CD4-positive, alpha-beta memory T cell (primary cell): ENCODE measurements at places on chromosomes 12 and 14. TPM values are rescaled to one million over a fixed set of nuclear protein-coding genes. Genes with fewer than 3 reads are reported as not detected.

DNA sequence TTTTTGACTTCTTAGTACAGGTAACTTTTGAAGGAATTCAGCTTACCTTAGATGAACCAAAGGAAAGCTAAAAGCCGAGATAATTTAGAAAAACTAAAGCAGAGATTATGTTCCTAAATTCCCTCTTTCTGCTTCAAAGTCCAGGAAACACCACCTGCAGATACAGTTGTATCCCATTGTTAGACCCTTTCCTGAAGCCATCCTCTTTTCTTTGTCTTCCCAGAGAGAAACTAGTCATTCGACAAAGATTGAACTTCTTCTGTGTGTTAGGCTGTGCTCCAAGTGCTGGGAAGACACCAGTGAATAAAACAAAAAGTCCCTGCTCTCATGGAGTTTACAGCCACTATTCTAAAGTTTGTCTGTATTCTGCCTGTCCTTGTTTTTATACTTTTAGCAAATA lies 29.3 kb downstream of the PPM1A start:
- no peak for DNase-seq
- H3K4me1 ChIP-seq, result peaks cover 15% of the 10 kb centered on the region
- H3K4me3 ChIP-seq, result no peak overlapping the region
- peaks cover 11% of the 10 kb centered on the region for H3K36me3 ChIP-seq
- no peak overlapping the region for H3K27ac ChIP-seq

TMEM52B gene
- total RNA-seq, result not detected

DNA sequence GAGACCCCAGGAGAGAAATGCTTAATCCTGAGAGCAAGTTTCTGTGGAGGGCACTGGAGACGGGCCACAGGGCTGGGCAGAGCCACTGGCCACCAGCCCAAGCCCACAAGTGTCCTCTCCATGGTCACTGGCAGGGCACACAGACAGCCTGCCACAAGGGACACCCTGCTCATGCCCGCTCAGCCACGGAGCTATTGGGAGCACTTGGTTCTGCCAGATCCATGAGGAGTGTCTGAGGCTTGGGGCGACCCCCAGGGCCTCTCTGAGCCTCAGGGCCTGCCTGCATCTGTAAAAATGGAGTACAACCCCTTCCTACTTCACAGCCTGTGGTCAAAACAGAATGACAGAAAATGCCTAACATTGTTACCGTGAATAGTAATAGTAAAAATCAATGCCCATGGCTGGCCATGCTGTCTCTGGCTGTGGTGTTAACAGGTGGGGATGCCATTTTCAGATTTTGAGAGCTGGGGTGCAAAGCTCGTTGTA lies 3.2 kb downstream of the PGF start:
- DNase-seq, result no peak
- H3K4me1 ChIP-seq, result peaks cover 6% of the 10 kb centered on the region
- no peaks in the 10 kb centered on the region for H3K27me3 ChIP-seq
- H3K4me3 ChIP-seq, result no peak overlapping the region
- no peaks in the 10 kb centered on the region for H3K36me3 ChIP-seq

- H3K27me3 ChIP-seq, result no peaks in the 10 kb centered on the region
- H3K27ac ChIP-seq, result no peak overlapping the region
- H3K4me3 ChIP-seq, result no peak overlapping the region
- no peaks in the 10 kb centered on the region for H3K36me3 ChIP-seq
- DNase-seq, result no peak
Measured at GRCh38 chr12:83919081-83919480, 993.5 kb downstream of the SLC6A15 start.

ATP5MC2 gene
- 246 TPM for total RNA-seq

- no peak for DNase-seq
- H3K36me3 ChIP-seq, result no peaks in the 10 kb centered on the region
Measured at GRCh38 chr14:66330916-66331315, 155.3 kb upstream of the CCDC196 start.

TOMM20L gene
- not detected for total RNA-seq

- no peak overlapping the region for H3K27ac ChIP-seq
- DNase-seq, result no peak
- no peaks in the 10 kb centered on the region for H3K27me3 ChIP-seq
- H3K36me3 ChIP-seq, result no peaks in the 10 kb centered on the region
Measured at GRCh38 chr14:85576218-85576617, 46.3 kb downstream of the FLRT2 start.

GRCh38 chr12:128843538-128843937 lies 9.7 kb upstream of the GLT1D1 start:
- H3K36me3 ChIP-seq, result no peaks in the 10 kb centered on the region
- no peak overlapping the region for H3K27ac ChIP-seq
- no peaks in the 10 kb centered on the region for H3K27me3 ChIP-seq
- no peak overlapping the region for H3K4me3 ChIP-seq

DNA sequence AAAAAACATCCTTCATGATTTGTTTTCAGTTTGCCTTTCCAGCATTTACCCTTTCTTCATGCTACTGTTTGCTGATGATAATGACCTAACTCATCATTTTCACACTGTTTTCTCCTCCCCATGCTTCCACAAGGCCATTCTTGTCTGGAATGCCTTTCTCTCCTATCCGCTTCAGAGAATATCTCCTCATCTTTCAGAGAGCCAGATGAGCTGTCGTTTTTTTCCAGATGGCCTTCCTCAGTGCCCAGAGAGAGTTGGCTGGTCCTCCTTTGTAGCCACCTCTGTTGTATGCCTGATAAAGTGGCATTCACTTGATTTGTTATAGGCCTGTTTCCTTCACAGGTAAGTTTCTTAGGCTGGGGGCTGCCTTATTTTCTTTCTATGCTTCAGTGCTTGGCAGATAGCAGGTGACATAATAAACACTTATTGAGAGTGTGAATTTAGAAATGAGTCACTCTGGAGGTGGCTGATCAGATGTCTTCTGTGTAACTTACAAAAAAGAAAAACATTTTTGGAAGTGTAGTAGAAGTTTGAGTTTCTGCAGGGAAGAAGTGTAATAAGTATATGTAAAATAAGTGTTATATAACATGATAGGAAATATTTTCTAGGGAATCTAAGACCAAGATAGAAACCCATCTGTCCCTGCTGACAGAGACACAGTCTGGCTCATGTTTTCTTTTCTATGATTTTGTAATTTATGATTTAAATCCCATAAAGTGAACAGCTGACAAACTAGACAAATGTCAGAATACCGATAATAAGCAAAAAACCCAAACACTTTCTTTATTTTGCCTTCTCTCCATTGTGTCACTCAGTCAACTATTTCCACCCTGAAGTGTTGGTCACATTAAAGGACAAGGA lies 174.5 kb downstream of the DACT1 start:
- H3K27ac ChIP-seq, result no peak overlapping the region
- DNase-seq, result no peak
- H3K27me3 ChIP-seq, result no peaks in the 10 kb centered on the region
- H3K36me3 ChIP-seq, result no peaks in the 10 kb centered on the region

VWF gene
- 0.03 TPM for total RNA-seq

- peaks cover 9% of the 10 kb centered on the region for H3K36me3 ChIP-seq
- H3K4me3 ChIP-seq, result no peak overlapping the region
- no peak for DNase-seq
- no peaks in the 10 kb centered on the region for H3K27me3 ChIP-seq
- peaks cover 9% of the 10 kb centered on the region for H3K4me1 ChIP-seq
Measured at GRCh38 chr12:7005311-7005710, 13.0 kb downstream of the LPCAT3 start.

GRCh38 chr14:88995437-88996198 lies 171.2 kb downstream of the TTC8 start:
- no peaks in the 10 kb centered on the region for H3K36me3 ChIP-seq
- DNase-seq, result no peak
- H3K27ac ChIP-seq, result no peak overlapping the region
- H3K27me3 ChIP-seq, result no peaks in the 10 kb centered on the region
- no peaks in the 10 kb centered on the region for H3K4me1 ChIP-seq

MEG3 gene
- total RNA-seq, result not detected

IL31 gene
- not detected for total RNA-seq

DTX1 gene
- 7.5 TPM for total RNA-seq

GRCh38 chr12:108696111-108696995 lies 35.0 kb downstream of the CORO1C start:
- H3K36me3 ChIP-seq, result no peaks in the 10 kb centered on the region
- no peaks in the 10 kb centered on the region for H3K27me3 ChIP-seq
- no peak overlapping the region for H3K4me3 ChIP-seq
- H3K4me1 ChIP-seq, result peaks cover 19% of the 10 kb centered on the region

- no peaks in the 10 kb centered on the region for H3K36me3 ChIP-seq
- H3K27me3 ChIP-seq, result no peaks in the 10 kb centered on the region
- no peak overlapping the region for H3K27ac ChIP-seq
- H3K4me3 ChIP-seq, result no peak overlapping the region
- no peak for DNase-seq
Measured at GRCh38 chr12:88715673-88716072, 135.4 kb upstream of the KITLG start.

ALX1 gene
- total RNA-seq, result not detected

DNA sequence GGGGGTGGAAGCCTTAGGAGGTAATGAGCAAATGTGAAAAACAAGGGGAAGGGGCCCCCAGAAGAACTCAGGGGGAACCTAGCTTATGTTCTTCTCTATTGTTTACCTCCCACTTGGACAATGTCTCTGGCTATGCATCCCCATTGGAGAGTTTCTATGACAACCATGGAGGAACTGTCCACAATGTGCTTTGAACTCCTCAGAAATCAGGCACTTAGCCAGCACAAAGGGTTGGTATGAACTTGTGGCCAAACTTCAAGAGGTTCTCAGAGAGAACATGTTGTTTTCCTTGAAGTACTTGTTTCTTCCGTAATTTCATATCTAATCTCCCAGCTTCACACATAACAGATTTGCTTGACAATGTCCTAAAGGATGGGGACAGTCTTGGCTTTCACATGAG lies 202.8 kb upstream of the PELI2 start:
- H3K4me1 ChIP-seq, result no peaks in the 10 kb centered on the region
- no peaks in the 10 kb centered on the region for H3K36me3 ChIP-seq
- DNase-seq, result no peak
- H3K4me3 ChIP-seq, result no peak overlapping the region
- H3K27ac ChIP-seq, result no peak overlapping the region
- no peaks in the 10 kb centered on the region for H3K27me3 ChIP-seq

BCL2L14 gene
- 1.9 TPM for total RNA-seq

DNA sequence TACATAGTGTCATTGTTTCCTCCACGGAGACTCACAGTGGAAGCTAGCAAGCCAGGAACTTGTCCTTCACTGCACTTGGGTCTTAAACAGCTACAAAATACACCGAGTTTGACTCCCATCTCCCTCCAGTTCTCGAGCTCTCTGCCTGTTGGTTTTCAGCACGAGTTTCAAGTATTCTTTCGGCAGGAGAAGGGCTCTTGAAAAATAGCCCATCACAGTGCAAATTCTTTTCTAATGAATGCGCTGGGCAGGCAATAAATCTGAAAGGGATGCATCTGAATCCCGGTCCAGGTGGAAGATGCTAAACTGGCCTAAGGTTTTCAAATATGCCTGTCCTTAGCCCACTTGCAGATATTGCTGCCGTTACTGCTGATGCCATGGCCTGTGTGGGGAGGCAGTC lies 173.9 kb downstream of the CACNA1C start:
- no peak overlapping the region for H3K27ac ChIP-seq
- no peaks in the 10 kb centered on the region for H3K4me1 ChIP-seq
- no peak for DNase-seq
- H3K4me3 ChIP-seq, result no peak overlapping the region
- no peaks in the 10 kb centered on the region for H3K36me3 ChIP-seq

HVCN1 gene
- 7.8 TPM for total RNA-seq

RNASE1 gene
- total RNA-seq, result 5.3 TPM

DNA sequence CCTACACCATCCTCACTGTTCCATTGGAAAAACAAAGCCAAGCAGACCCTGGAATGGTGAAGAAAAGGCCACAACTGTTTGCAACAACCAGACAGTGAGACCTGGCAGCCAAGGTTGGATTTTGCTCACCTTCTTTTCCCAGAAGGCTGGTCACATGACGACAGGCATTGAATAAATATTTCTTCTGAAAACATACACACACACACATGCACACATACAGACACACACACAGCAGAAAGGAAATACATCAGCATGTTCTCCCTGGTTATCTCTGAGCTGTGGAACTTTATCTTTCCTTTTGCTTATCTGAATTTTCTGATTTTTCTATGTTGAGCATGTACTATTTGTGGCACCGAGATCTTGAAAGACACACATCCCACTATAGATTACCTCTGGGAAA lies 38.0 kb upstream of the CCDC60 start:
- H3K4me3 ChIP-seq, result no peak overlapping the region
- no peaks in the 10 kb centered on the region for H3K36me3 ChIP-seq
- no peak for DNase-seq
- no peaks in the 10 kb centered on the region for H3K27me3 ChIP-seq
- no peak overlapping the region for H3K27ac ChIP-seq

GRCh38 chr14:67643713-67644112 lies 24.0 kb downstream of the ARG2 start:
- H3K27ac ChIP-seq, result no peak overlapping the region
- no peaks in the 10 kb centered on the region for H3K27me3 ChIP-seq
- no peak for DNase-seq
- H3K4me1 ChIP-seq, result no peaks in the 10 kb centered on the region

RNF34 gene
- 88.6 TPM for total RNA-seq

DNA sequence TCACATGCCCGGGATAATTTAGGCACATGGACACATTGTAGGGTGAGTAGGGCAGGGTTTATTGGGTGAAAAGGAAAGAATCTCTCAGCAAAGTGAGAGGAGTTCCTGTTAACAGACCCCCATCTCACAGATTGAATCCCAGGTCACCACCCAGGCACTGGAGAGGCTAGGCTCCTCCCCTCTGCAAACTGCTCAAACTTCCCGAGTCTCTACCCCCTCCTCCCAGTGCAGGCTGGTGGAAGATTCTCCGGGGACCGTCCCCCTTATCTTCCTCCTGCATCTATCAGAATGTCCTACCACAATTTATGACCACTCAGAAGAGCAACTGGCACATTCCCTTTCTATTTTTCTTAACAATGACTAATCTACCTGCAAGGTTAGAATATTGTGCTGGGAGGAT lies 126.0 kb downstream of the NTF3 start:
- DNase-seq, result no peak
- H3K27me3 ChIP-seq, result no peaks in the 10 kb centered on the region
- H3K36me3 ChIP-seq, result no peaks in the 10 kb centered on the region
- H3K27ac ChIP-seq, result no peak overlapping the region
- no peaks in the 10 kb centered on the region for H3K4me1 ChIP-seq

DNA sequence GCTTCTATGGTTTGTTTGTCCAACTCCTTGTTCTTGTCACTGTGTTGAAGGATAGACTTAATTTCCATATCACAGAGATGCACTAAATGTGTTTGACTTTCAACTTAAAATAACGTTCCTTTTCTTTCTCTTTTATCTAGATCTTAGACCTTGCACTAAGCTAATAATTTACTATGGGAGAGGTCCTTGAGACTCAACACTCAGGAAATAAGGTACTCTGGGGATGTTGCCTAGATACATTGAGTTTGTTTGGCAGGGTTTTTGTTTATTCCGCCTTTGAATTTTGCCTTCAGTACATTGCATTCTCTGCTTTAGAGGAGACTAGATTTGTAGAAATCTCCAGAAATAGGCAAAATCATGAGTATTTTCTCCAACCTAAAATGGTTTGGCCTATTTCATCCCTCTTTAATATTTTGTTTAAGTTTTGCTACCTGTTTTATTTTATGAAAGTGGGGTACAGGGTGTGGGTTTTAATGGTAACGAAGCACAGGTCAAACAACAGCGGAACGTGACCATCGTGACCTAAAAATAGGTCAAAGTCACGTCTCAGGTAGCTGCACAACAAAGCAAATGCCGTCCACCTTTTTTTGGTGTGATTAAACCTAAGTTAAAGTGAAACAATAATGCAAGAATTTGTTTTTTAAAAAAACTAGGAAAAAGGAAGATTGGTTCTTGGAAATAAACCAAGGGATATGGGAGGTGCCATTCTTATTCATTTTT lies 115.3 kb upstream of the CPSF6 start:
- no peak overlapping the region for H3K27ac ChIP-seq
- no peaks in the 10 kb centered on the region for H3K27me3 ChIP-seq
- DNase-seq, result no peak
- H3K4me3 ChIP-seq, result no peak overlapping the region
- H3K36me3 ChIP-seq, result no peaks in the 10 kb centered on the region
